ENCODE measurements at places on chromosomes 6 and 20.

- no peak for DNase-seq
Observed at GRCh38 chr20:56488566-56488965, 20.1 kb downstream of the RTF2 start.

DNA sequence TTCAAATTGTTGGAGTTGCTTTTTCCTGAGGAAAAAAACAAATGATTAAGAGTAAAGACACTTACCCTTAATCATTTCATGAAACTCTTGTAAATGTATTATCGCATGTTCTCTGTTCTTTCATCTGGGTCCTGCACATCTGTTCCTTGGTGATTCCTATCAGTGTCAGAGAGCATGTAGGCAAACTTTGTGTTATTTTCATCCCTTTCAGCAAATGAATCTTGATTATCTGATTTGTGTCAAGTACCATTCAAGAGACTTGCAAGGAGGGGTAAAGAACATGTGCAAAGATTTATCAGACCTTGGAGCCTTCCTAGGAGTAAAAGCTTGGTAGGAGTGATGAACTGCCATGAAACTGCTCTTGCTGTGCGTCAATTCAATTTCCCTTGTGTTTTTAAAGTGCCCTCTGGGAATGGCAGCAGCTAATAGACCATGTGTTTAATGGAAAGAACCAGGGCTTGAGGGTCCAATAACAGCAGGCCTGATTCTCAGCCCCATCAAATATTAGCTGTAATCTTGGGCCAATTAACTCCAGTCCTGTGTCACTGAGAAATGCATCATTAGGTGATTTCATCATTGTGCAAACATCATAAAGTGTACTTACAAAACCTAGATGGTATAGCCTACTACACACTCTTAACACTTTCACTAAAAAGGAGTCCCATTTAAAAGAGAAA, 118.9 kb upstream of the CEP85L start:
- no peak for DNase-seq

GRCh38 chr20:50820515-50821256, 25.8 kb downstream of the BCAS4 start:
- DNase-seq = no peak

GRCh38 chr6:159943101-159943632, 25.7 kb upstream of the IGF2R start:
- no peak for DNase-seq

- no peak for DNase-seq
Observed at GRCh38 chr6:158548418-158549161, 11.3 kb upstream of the TMEM181 start.

GRCh38 chr20:47348539-47349142, 7.9 kb downstream of the ZMYND8 start:
- no peak for DNase-seq

- DNase-seq = no peak
Observed at GRCh38 chr6:2630359-2630758, 120.4 kb downstream of the MYLK4 start.

DNA sequence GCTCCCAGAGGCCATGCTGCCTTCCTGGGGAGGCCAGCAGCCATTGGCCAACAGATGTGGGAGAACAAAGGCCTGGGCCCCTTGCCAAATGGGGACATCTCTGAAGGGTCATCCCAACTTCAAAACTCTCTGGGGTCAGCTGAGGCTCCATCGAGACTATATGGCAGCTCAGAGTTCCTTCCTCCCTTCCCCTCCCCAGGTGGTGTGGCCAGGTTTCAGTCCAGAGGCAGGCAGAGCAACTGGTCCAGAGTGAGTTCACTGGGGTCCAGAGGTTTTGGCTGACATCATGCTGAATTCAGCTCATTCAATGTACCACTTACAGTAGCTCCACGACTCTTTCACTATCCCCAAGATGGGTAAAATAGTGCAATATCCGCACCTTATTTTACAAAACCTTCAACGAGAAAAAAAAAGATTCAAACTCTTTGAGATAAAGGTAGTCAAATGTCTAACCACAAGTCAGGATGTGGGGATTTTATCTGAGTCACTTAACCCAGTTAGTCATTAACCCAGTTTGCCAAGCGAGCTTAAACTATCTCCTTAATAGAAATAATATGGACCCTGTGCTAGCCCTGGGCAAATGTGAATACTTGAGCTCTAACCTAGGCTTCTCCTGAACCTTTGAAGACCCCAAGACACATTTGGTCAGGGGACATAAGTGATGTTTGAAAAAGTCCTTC, 108.4 kb upstream of the PLEKHG1 start:
- DNase-seq = peak; percentile 33

DNA sequence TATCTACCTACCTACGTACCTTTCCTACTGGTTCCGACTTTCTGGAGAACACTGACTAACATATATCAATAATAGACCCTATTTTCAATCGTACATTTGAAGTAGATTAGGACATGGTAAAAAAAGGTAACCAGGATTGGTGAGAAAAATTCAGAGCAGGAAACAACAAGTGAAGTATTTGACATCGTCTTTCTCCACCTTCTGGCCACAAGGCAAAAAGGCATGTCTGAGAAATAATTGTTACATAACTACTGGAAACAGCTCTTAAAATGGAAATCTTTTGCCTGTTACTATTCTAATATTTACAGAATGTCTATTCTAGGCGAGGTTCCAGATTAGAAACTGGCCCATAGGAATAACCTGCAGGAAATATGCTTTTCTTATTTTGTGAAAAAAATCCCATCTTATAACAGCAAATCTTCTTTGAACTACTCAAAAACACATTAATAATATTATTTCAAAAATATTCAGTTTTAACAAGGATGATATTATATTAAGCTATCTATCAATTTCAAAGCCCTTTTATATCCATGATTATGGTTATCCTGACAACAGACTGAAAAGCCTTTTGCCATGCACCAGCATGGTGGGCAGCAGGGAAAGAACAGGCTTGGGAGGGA, 80.8 kb downstream of the RCAN2 start:
- DNase-seq = peak; percentile 42

- DNase-seq = no peak
Observed at GRCh38 chr6:35453236-35453635, 1.1 kb downstream of the FANCE start.

DNA sequence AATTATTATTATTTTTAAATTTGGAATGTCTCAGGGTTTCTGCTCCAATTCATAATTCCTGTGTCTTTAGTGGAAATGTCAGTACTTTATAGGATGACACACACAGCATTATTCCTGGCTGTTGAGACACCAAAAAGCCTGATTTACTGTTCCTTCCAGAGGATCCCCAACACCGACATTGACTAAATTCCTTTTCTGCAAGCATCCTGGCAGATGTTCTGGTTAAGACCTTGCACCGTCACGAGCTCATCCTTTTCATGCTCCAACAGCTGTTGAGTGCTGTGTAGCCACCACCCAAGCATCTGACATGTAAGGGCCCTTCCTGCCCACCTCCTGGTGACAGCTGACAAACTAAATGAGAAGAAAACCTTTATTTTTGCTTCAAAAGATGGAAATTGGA, 284.3 kb upstream of the SULF2 start:
- no peak for DNase-seq

- DNase-seq = no peak
Observed at GRCh38 chr6:10112871-10113549, 301.9 kb downstream of the TFAP2A start.

DNA sequence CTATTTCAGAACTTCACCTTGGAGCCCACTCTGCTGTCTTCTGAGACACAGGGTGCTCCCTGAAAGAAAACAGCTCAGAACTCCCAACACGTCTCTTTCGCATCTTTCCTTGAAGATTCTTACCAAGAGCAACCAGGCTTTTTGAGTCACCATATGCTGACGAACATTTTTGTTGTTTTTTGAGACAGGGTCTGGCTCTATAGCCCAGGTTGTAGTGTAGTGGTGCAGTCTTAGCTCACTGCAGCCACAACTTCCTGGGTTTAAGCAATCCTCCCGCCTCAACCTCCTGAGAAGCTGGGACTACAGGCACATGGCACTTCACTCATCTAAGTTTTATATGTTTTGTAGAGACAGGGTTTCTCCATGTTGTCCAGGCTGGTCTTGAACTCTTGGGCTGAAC, 68.5 kb downstream of the TRMT11 start:
- DNase-seq = no peak

DNA sequence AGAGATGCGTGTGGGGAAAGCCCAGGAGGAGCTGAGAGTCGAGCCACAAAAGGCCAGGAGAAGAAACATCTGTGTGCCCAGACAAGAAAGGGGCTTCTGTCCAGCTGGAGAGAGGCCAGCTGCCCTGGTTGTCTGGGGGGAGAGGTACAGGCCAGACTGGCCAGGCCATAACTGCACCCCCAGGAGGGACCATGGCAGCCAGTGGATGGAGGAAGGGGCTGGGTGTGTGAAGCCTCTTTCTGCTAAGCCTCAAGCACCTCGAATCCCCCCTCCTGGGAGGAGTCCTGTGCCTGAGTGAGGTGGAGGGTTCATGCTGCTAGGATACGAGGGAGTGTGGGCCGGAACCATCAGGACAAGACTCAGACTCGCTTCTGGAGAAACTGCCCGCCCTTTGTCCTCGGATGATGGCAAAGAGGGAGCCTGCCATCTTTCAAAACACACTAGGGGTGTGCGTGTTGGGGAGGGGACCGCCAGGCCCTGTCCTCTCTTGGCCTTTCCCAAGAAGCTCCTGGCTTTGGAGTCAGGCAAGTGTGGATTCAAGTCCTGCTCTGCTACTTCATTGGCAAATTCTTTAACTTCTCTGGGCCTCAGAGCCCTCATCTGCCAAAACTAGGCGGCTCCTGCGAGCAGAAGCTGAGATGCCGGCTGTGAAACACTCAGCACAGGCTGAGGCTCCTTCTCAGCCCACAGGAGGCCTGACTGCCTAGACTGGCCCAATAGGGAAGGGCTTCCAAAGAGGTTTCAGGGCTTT, 90.3 kb downstream of the ASXL1 start:
- no peak for DNase-seq

DNA sequence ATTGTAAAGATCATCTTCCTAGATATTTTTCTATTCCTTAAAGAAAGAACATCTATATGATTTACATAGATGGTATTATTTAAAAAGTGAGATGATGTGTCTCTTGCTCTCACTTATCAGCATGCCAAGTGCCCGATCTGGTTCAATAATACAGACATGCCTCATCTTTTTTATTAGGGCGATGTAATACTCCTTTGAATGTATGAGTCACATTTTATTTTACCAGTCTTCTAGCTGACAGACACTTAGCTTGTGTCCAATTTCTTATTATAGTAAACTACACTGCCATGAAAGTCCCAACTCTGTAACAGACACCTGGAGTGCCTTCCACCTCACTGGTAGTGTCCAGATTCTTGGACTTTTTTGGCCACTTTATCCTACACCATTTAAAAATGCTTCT, 586.6 kb upstream of the BTBD3 start:
- no peak for DNase-seq

- DNase-seq = no peak
Observed at GRCh38 chr20:50568549-50568942, 58.4 kb downstream of the PTPN1 start.

DNA sequence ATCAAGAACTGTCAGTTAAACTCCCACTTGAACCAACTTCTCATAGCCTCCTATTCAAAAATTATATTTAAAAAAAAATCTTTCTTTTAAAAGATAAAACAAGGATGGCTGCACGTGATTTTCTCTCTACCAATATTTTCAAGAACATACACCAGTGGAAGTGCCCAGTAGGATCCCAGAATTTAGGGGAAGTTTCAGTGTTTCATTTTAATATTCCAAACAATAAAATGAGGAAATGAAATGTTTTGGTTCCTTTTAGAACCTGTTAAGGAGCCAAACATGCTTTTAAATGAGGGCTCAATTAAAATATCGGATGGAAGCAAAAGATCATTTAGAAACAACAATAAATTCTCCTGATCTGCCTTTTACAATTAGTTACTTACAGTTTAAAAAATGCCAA, 26.4 kb upstream of the PRELID3B start:
- no peak for DNase-seq

DNA sequence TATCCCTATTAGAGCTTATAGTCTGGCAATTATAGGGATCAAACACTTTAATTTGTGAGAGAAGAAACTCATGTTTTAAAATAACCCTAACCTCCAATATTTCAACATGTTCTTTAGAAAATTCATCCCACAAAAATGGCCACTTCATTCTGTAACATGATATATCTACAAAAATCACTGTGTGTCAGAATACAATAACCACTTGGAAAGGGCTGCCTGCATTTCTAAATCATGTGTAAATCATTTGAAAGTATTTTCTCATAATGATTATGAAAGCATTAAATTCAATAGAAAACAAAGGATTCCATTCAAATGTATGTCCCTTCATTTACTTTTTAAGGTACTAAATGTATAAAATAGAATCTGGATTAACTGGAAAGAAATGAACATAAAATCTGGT, 101.4 kb upstream of the NHSL1 start:
- DNase-seq = no peak

DNA sequence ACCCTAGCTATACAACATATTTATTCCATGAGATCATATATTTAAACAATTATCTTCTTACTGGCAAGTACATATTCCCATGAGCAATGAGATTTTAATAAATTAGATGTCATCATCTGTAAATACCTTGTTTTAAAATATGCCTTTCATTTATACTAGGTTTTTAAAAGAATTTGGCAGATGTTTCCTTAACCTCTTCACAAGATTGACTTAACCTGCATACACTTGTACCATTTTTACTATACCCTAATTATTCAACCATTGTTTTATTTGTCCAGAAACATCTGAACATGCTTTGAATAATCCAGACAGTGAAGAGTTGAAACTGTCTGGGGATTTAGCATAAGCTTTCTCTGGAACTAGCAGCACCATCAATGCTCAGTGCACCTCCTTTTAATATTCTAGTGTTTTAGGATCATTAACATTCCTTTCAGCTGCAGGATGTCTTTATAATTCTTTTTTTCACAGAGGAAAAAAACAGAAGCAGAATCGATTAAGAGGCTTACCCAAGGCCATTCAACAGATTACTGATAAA, 188.0 kb upstream of the TENT5A start:
- DNase-seq = no peak

Measured in CD4-positive, alpha-beta T cell treated with Interleukin-15 for 4 hours (primary cell).